Thymus (tissue), 14 donors: ENCODE measurements at places on chromosomes 5 and 9. TPM values are rescaled to one million over a fixed set of nuclear protein-coding genes. Genes with fewer than 3 reads are reported as not detected.

- H3K27me3 ChIP-seq, result peaks cover 2% of the 10 kb centered on the region
- no peak for DNase-seq
- H3K4me3 ChIP-seq, result no peak overlapping the region
- H3K36me3 ChIP-seq, result no peaks in the 10 kb centered on the region
- H3K4me1 ChIP-seq, result no peaks in the 10 kb centered on the region
- H3K27ac ChIP-seq, result no peak overlapping the region
Observed at GRCh38 chr9:36902080-36902716, 131.9 kb downstream of the PAX5 start.

GRCh38 chr5:17203329-17204132, 13.9 kb upstream of the BASP1 start:
- DNase-seq, result peak; percentile 57
- no peaks in the 10 kb centered on the region for H3K27me3 ChIP-seq
- no peaks in the 10 kb centered on the region for H3K36me3 ChIP-seq
- H3K27ac ChIP-seq, result no peak overlapping the region
- H3K4me1 ChIP-seq, result no peaks in the 10 kb centered on the region
- H3K4me3 ChIP-seq, result no peak overlapping the region

DNA sequence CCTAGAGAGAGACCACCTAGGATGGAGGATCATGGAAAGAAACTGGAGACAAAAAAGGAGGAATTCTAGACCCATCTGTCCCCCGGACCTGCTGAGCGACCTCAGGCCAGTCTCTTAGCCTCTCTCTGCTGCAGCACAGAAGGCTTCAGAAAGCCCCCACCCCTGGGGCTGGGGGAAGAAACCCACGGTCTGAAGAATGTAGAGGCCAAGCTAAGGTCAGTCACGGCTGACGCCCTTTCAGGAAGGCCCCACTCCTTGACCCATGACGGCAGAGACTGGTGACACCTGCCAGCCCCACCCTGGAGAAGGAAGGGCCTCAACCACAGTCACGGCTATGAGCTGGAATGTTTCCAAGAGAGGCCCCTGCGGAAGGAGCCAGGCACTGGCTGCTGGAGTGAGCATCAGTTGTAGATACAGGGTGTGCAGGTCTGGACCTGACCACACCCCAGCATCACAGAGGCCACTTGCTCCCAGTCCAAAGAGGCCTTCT, 120.5 kb upstream of the BOD1 start:
- no peak overlapping the region for H3K4me3 ChIP-seq
- H3K27me3 ChIP-seq, result no peaks in the 10 kb centered on the region
- no peaks in the 10 kb centered on the region for H3K36me3 ChIP-seq
- DNase-seq, result no peak
- no peaks in the 10 kb centered on the region for H3K4me1 ChIP-seq
- no peak overlapping the region for H3K27ac ChIP-seq

- no peaks in the 10 kb centered on the region for H3K27me3 ChIP-seq
- DNase-seq, result no peak
- H3K36me3 ChIP-seq, result no peaks in the 10 kb centered on the region
- H3K4me1 ChIP-seq, result peaks cover 4% of the 10 kb centered on the region
- H3K4me3 ChIP-seq, result no peak overlapping the region
Observed at GRCh38 chr5:125011014-125011413, 264.6 kb upstream of the ZNF608 start.

DNA sequence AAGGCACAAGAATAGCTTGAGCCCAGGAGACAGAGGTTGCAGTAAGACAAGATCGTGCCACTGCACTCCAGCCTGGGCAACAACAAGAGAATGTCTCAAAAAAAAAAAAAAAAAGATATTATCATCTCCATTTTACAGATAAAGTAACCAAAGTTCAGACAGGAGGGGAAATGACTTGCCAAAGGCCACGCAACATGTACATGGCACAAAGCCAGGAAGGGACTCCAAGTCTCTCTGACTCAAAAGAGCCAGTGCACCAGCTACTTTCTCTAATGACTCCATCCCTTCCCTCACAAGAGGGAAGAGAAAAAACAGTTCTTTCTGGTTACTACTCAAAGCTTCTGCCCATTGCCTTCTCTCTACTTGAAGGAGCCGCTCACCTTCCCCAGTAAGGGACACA, 34.1 kb downstream of the SIL1 start:
- no peaks in the 10 kb centered on the region for H3K27me3 ChIP-seq
- no peak overlapping the region for H3K4me3 ChIP-seq
- no peak for DNase-seq
- no peaks in the 10 kb centered on the region for H3K36me3 ChIP-seq
- H3K4me1 ChIP-seq, result no peaks in the 10 kb centered on the region

DNA sequence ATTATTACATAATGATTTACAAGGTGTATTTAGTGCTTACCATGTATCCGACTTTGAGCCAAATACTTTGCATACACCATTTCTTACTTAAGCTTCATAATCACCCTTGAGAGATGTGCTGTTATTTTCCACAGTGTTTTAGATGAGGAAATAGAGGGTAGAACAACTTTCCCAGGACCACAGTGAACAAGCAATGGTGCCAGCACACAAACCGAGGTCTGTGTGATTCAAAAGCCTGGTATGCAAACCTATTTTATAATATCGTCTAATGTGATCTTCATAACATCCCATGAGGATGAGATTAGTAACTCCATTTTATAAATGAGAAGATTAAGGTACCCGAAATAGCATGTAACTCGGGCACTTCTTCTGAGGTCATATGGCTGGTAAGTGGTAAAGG, 294.7 kb downstream of the NSG2 start:
- H3K27ac ChIP-seq, result no peak overlapping the region
- H3K36me3 ChIP-seq, result no peaks in the 10 kb centered on the region
- H3K4me3 ChIP-seq, result no peak overlapping the region
- no peak for DNase-seq

GRCh38 chr5:140927228-140927573, 1.1 kb downstream of the PCDHAC1 start:
- no peaks in the 10 kb centered on the region for H3K36me3 ChIP-seq
- no peaks in the 10 kb centered on the region for H3K4me1 ChIP-seq
- no peak overlapping the region for H3K27ac ChIP-seq
- H3K27me3 ChIP-seq, result peaks cover 23% of the 10 kb centered on the region
- H3K4me3 ChIP-seq, result no peak overlapping the region
- DNase-seq, result no peak

- no peaks in the 10 kb centered on the region for H3K27me3 ChIP-seq
- H3K27ac ChIP-seq, result no peak overlapping the region
- H3K4me3 ChIP-seq, result no peak overlapping the region
- no peak for DNase-seq
- H3K4me1 ChIP-seq, result no peaks in the 10 kb centered on the region
Observed at GRCh38 chr9:123761905-123762605, 167.9 kb downstream of the DENND1A start.

DNA sequence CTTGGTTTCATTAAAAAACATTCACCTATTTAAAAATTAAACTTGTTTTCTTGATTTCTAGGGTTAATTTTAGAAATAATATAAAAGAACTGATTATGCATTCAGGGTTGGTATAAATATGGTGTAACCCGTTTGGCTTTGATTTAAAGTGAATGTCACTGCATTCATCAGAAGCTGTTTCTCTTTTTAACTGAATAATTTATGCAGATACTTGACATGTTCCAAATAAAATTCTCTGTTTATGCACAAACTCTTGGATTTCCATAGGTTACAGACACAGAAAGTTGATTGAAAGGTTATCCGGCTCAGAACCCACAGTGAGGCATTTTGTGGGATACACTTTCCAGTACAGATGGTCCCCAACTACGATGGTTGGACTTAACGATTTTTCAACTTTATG, 161.3 kb downstream of the HACD4 start:
- H3K4me3 ChIP-seq, result no peak overlapping the region
- no peaks in the 10 kb centered on the region for H3K36me3 ChIP-seq
- H3K27ac ChIP-seq, result no peak overlapping the region
- no peak for DNase-seq

GRCh38 chr5:56516441-56516840, 283.3 kb upstream of the ANKRD55 start:
- no peak overlapping the region for H3K4me3 ChIP-seq
- no peak for DNase-seq

- DNase-seq, result no peak
- H3K4me3 ChIP-seq, result no peak overlapping the region
- H3K4me1 ChIP-seq, result peaks cover 3% of the 10 kb centered on the region
Observed at GRCh38 chr9:133780962-133781827, 43.0 kb upstream of the SARDH start.

PALM2AKAP2 gene
- total RNA-seq, result 0.76 TPM

RORB gene
- total RNA-seq, result 1.8 TPM

LAMC3 gene
- 0.61 TPM for total RNA-seq
